Activated CD4-positive, alpha-beta memory T cell treated with anti-CD3 and anti-CD28 coated beads, Interleukin-2, amount 10 ng/mL, durations not matched to agents 7 days and 5 days (primary cell): ENCODE measurements at places on chromosomes 6 and 20.

- no peak for DNase-seq
Measured at GRCh38 chr20:23331450-23332350, 18.9 kb upstream of the NXT1 start.

DNA sequence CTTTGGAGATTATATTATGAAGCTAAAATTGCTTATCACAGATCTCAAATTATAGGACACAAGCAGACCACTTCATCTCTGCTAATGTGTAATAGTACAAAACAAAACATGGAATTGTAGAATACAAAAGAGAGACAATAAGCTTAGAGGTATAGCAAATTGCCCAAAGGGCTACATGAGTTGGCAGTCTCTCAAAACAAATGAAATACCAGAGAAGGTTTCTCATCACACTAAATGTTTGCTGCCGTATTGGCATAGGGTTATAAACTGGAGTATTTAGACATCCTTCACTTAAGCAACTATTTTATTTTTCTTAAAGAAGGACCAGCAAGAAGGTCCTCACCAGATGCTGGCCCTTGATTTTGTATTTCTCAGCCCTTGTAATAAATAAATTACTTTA, 5.9 kb upstream of the EYA4 start:
- DNase-seq, result no peak

GRCh38 chr6:14983599-14984518, 262.0 kb upstream of the JARID2 start:
- no peak for DNase-seq

DNA sequence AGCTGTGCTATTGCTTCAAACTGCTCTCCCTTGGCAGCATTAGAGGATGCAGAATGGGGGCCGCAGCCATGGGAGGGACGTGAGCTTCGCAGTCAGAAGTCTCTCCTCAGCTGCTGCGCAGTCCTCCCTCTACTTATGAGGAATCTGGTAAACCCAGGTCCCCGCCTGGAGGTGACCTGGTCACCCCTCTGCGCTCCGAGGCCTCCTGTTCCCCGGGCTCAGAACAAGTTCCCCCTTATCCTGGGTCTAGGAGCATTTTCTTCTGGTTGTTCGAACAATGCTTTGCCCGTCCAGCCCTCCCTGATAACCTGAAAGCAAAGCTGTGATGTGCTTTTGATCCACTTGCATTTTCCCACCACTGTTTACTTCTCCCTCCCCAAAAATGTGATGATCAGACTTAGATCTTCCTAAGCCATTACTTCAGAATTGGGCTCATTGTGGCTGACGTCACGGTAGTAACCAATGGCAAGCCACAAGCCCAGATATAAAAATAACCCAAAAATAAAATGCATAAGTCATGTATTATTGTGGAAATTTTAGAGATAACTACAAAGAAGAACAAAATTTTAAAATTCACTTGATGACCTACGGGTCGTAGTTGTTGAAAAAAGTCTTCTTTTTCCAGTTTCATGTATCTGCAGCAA, 80.7 kb downstream of the SERAC1 start:
- DNase-seq, result no peak

GRCh38 chr6:14088600-14089192, 28.9 kb upstream of the CD83 start:
- DNase-seq, result no peak

GRCh38 chr6:70080443-70081070, 214.2 kb downstream of the COL19A1 start:
- DNase-seq, result no peak

GRCh38 chr20:25065625-25066338, 7.8 kb upstream of the ACSS1 start:
- peak; percentile 74 for DNase-seq

DNA sequence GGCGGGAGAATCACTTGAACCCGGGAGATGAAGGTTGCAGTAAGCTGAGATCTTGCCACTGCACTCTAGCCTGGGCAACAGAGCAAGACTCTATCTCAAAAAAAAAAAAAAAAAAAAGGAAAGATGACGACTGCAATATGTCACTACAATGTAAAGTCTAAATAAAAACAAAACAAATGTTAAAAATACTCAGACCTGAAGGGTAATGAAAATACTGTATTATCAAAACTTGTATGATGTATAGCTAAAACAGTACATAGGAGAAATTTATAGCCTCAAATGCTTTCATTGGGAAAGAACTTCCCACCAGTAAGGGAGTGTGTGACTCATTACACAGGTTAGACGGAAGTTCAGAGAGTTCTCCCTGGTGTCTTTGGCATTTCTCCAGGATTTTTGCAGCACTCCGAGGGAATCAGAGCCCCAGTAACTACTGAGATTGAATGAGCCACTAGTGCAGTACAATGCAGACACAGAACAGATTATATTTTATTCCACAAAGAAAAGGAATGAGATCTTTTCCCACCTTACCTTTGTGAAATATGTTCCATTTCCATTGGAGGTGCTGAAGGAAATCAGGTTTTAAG, 12.5 kb upstream of the RALGAPB start:
- DNase-seq, result no peak

GRCh38 chr6:36276581-36277536, 7.0 kb downstream of the PNPLA1 start:
- no peak for DNase-seq

GRCh38 chr6:259901-260508, 32.3 kb upstream of the DUSP22 start:
- DNase-seq, result no peak

GRCh38 chr6:154457046-154457713, 53.3 kb downstream of the CNKSR3 start:
- DNase-seq, result no peak

DNA sequence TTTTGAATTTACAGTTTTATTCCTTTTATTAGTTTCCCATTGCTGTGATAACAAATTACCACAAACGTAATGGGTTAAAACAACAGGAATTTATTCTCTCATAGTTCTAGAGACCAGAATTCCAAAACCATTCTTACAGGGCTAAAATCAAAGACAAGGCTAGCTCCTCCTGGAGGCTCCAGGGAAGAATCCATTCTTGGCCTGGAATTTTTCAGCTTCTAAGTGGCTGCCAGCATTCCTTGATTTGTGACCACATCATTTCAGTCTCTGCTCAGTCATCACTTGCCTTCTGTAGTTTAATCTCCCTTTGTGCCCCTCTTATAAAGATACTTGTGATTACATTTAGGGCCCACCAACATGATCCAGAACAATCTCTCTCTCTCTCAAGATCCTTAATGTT, 897 bp upstream of the SEL1L2 start:
- DNase-seq, result no peak

DNA sequence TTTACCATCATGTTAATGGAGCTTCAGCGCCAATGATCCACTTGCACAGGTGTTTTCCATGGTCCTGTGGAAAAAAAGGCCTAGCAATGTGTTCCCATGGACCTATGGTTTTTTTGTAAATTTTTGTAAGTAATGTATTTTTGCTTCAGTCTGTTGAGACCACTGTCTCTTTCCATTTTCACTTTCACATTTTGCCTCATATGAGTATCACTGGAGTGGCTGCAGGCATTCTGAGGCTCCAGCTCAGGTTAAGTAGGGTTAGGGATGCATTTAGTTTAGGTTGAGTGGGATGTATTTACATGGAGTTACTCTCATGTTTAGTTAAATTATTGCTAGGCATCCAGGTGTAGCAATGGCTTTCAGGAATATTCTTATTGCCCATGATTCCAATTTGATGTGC, 19.2 kb upstream of the LMBRD1 start:
- DNase-seq, result no peak

DNA sequence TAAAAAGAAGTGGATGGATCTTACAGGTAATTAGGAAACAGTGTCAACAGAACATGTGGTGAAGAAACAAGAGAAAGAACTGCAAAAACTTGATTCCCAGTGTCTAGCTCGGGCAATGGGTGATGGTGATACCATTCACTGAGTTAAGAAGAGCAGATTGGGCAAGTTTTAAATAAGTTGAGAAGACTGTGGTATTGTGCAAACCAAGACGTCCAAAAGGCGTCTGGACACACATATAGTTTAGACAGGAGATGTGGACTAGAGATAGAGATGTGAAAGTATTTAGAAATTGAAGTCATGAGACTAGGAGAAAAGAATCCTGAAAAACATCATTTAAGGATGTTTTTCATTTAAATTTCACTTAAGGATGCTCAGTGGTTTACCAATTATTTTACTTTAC, 53.9 kb downstream of the CDK19 start:
- DNase-seq, result no peak

- no peak for DNase-seq
Measured at GRCh38 chr6:44254191-44255104, 2.9 kb downstream of the SLC35B2 start.

- DNase-seq, result no peak
Measured at GRCh38 chr20:48748556-48748955, 79.2 kb downstream of the PREX1 start.

DNA sequence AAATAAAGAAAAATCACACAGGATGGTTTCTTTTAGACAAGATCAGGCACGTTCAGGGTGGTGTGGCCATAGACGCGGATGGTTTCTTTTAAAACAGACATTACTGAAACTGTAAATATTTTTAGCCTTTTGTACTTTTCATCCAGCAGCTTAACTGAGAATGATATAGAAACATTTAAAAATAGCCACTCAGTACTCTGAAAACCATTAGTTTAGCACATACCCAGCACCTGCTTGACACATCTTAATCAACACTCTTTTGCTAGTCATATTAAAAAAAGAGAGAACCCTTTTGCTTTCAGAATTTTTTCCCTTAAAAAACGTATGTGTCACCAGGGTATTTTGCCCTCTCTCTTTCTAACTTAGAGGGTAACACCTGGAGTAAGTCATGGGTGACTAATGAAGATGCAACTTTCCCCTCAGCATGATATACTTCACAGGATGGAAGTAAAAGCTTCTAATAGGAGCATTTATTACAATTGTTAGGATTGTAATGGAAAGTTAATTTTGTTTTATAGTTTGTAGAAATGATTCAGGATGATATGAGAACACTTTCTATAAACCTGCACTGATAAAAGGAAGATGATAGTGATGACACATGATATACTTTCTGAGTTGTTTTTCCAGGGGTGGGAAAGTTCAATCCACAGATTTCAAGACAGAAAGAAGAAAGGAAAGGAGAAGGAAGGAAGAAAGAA, 45.2 kb downstream of the BACH2 start:
- no peak for DNase-seq

- no peak for DNase-seq
Measured at GRCh38 chr20:49646126-49646525, 67.6 kb downstream of the B4GALT5 start.

DNA sequence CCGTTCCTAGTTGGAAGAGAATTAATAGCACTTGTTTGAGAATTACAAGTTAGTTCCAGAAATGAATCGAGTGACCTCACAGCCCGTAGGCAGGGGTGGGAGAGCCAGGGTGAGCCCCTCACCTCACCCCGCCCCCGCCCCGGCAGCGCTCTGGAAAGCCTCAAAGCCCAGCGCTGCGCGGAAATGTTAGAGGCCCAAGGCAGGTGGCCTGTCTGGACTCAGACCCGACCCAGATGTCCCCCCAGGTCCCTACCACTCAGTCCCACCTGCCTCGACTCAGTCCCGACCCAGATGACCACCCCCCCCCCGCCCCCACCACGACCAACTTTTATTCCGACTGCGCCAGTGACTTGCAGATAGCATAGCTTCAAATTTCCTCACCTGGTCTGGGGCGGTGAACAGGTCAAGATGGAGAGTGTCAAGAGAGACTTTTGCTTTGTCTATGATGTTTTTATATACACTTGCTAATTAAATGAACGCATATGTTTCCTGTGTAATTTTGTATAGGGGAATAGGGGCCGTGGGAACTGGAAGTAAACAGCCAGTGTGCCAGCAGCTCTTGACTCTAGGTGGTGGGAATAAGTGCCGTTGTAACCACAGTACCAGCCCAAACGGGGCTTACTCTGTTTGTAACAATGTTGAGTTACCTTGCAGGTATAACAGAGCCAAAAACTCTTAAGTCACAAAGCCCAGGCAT, 1.2 kb upstream of the PXDC1 start:
- DNase-seq, result no peak

GRCh38 chr6:14447240-14447639, 329.7 kb downstream of the CD83 start:
- DNase-seq, result no peak

GRCh38 chr6:140571145-140571544, 1196.7 kb upstream of the CITED2 start:
- no peak for DNase-seq

DNA sequence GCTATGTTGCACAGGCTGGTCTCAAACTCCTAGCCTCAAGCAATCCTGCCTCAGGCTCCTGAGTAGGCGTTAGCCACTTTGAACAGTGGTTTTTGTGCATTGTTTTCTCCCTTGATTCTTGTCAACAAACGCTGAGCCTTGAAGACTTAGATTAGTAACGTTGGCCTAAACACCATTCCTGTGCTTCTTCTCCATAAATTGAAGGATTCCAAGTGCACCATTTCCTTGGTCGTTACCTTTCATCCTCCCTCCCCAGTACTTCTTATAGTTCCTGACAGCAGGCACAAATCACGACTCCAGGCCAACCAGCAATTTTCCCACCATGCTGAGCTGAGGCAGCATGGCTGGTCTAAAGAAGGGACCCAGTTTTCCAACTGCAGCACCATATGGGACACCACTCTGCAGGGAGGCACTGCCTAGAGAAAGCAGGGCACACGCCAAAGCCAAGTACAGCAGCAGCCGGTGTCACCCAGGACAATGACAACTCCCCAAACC, 8.9 kb downstream of the RPS10 start:
- DNase-seq, result no peak

GRCh38 chr6:1747003-1747402, 137.3 kb downstream of the FOXC1 start:
- no peak for DNase-seq

DNA sequence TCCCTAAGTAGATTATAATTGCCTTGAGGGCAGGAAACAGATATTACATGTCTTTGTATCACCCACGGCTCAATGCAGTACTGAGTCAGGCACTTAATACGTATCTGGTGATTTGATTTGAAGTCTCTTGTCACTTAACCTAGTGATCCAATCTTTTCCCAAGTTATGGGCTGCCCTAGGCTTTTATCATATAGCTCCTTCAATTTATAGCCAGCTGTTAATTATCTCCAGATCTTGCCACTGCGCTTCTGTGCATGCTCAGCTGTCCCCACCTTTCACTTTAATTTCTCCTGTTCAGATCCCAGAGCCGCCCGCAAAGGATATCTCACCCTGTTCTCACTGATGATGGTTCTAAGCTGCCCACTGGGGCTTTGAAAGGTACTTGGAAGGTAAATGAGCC, 41.9 kb downstream of the SNHG17 start:
- DNase-seq, result no peak

DNA sequence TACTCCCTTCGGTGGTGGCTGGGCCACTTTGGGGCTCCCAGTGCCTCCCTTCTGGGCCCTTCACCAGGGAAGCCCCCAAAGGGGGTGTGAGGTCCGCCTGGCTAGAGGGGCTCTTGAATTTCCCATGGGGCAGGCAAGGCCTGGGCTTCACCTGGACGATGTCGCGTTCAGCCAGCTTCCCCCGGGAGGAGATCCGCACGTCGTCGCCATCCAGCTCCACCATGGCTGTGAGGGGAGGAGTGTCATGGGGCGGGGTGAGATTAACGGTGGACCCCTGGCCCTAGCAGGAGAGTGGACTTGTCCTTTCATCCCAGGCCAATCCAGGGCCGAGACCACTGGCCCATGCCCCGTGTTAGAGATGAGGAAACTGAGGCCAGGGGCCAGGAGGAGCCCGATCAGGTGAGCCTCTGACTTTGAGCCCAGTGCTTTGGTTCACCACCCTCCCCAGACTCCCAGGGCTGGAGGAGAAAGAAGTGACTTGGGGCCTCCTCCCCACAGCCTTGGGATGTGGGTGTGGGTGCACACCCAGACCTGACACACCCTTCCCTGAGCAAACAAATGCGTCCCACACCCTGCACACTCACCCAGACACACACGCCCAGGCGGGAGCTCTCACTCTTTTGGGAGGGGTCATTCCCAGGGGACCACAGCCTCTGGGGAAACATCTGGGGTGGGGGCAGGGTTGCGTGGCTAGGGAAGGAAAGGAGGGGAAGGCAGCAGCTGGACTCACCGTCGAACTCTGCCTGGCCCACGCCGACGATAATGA, 46.1 kb downstream of the RAB44 start:
- DNase-seq, result peak; percentile 30
